ENCODE measurements at places on chromosomes 12 and 14.

DNA sequence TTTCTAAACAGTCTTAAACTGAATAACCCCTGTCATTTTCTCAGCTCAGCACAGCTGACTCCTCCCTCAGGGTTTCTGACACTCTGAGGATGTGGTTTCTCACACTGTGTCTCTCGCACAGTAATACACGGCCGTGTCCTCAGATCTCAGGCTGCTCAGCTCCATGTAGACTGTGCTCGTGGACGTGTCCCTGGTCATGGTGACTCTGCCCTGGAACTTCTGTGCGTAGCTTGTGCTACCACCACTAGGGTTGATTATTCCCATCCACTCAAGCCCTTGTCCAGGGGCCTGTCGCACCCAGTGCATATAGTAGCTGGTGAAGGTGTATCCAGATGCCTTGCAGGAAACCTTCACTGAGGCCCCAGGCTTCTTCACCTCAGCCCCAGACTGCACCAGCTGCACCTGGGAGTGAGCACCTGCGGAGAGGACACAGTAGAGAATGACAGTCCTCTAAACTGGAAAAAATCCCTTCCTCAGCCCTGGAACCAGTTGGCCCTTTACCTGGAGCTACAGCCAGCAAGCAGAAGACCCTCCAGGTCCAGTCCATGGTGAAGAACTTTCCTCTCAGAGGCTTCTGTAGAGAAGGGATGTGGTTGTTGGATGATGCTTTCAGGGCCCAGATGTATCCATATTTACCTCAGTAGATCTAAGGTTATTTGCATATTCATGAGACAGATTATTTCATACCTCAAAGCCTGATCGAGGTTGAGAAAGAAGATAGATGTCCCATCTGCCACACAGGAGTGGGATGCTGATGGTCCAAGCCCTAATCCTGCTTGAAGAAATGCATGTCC, 984.8 kb downstream of the TMEM121 start:
- DNase-seq = no peak

- DNase-seq = no peak
These were observed 96.4 kb downstream of the TMEM260 start for GRCh38 chr14:56676042-56676441.

DNA sequence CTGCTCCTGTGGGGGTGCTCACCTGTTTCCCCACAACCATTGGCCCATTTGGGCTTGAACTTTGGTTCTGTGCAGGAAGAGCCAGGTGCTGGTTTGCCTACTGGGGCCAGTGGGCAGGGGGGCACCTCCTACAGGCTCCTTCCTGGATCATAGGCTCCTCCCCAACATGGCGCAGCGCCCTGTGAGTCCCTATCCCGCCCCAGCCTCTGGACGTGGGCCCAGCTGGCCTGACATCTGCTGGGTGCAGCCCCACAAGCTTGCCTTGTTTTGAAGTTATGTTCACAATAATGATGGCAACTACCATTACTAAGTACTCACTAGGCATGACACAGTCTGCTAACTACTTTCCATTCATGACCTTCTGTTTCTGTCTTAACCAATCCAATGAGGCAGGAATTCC, 147.8 kb downstream of the RBM19 start:
- no peak for DNase-seq

- DNase-seq = no peak
These were observed 73.9 kb downstream of the ANO4 start for GRCh38 chr12:100868487-100868886.

- DNase-seq = no peak
These were observed 92.6 kb upstream of the ZFP36L1 start for GRCh38 chr14:68885226-68886108.

DNA sequence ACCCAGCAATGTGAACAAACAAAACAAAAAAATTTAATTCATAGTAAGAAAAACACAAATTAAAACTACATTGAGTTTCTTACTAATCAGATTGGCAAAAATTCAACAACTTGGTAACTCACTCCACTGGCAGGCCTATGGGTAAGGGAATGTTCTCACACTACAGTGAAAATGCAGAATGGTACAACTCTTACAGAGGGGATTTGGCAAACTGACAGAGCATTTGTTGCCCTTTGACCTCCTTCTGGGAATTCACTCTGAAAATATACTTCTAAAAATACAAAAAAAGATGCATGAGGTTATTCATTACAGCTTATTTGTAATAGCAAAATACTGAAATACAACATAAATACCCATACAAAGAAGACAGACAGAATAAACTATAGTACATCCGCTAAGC, 32.8 kb downstream of the ABCD2 start:
- no peak for DNase-seq

GRCh38 chr14:40656311-40656710, 950.4 kb upstream of the LRFN5 start:
- DNase-seq = no peak

GRCh38 chr14:68074765-68075381, 255.3 kb downstream of the RAD51B start:
- no peak for DNase-seq

DNA sequence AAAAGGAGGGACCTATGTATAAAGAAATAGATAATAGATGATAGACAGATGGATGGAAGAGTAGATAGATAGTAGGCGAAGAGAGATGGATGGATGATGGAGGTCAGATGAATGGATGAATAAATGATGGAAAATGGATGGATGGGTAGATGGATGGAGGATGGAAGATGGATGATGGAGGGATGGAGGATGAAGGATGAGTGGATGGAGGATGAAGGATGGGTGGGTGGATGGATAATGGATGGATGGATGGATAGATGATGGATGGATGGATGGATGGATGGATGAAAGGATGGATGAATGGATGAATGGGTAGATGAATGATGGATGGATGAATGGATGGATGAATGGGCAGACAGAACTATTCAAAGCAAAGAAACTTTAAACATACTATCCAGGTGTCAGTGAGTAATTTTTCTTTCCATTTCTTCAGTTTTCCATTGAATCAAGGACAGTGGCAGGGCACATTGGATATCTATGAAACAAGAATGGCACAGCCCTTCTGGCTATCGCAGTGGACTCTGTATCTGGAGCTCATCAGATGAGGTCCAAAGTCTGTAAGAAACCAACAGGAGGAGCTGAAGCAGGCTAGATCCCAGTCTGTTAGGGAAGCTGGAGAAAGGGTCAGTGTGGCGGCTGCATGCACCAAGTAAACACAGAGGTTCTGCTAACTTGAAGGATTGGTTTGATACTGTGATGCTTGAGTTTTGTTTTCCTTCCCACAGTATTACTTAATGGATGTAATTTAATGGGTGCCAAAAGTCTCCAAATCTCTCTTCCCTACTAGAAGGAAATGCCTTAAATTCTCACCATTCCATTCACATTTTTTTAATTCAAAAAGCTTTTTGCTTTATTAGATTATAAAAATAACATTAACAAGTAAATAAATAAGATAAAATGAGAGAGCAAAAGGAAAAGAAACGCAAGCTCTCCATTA, 18.1 kb upstream of the MED13L start:
- DNase-seq = no peak

- DNase-seq = no peak
These were observed 24.6 kb downstream of the PRICKLE1 start for GRCh38 chr12:42564996-42565395.

DNA sequence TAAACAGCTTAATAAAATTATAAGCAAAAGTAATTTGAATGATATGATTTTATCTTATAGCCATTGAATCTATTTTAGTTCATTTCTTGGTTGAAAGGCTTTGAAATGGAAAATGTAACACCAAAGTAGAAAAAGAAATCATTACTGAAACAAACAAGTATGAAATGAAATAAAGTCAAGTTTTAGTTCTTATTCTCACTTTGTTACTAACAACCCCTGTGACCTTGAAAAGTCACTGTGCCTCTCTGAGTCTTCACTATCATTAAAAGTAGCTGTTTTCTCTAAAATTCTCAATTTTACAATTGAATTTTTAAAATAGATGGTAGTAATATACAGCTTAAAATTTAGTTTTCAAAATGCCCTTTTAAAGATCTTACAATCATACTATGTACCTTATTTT, 32.4 kb upstream of the SLC17A8 start:
- DNase-seq = no peak

DNA sequence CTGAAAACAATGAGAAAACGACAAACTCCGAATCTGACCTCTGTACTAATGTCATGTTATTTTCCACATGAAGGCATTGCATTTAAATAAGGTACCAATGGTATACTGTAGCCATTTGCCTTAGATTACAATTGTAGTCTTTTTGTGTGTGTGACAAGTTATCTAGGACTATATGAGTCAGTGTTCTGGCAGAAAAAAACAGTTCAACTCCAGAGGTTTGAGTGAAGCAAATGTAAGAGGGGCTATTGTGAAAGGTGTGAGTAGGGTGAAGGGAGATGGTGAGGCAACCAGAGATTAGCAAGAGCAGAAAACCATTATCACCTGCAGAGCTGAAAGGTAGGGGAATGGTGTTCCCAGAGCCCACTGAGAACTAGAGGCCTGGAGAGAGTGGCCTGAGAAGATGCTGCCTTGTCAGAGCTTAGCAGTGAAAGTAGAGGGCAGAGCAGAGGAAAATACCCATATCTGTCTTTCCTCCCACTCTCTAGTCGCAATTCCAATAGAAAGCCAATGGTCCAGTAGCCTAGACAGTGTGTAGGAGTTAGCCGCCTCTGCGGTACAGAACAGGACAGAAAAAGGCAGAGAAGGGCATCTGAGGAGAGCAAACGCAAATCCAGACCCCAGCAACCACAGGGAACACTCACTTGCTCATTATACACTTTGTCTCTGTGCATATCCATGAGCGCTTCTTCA, 112.2 kb downstream of the DYRK2 start:
- DNase-seq = no peak

Measured in stimulated activated CD8-positive, alpha-beta memory T cell treated with anti-CD3 and anti-CD28 coated beads, Interleukin-2, amount 100 ng/mL, for 48 hours (primary cell).